ENCODE measurements at places on chromosomes 13 and 19. TPM values are rescaled to one million over a fixed set of nuclear protein-coding genes. Genes with fewer than 3 reads are reported as not detected.

- no peak for DNase-seq
Observed at GRCh38 chr13:79149210-79149609, 256.8 kb downstream of the RBM26 start.

GRCh38 chr19:17436874-17437267 lies 11.6 kb downstream of the TMEM221 start:
- DNase-seq: no peak

GRCh38 chr19:33251526-33252090 lies 26.0 kb upstream of the SLC7A10 start:
- no peak for DNase-seq

GRCh38 chr19:31316201-31316951 lies 32.9 kb downstream of the TSHZ3 start:
- no peak for DNase-seq

DNA sequence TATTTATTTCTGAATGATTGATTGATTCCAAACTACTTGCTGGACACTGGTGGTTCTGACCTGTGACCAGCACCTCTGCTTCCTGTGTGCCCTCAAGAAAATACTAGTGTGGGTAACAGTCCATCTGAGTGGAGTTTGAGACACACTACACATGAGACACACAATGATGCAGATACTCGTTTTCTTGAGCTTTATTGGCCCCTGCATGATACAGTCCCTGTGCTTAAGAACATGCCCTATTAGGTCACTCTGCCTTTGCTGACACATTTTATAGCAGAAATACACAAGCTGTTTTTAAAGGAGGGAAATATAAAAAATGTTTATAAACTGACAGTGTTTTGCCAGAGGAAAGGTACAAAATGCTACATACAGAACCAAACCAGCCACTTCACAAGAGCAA lies 126.9 kb downstream of the STK24 start:
- no peak for DNase-seq

DNA sequence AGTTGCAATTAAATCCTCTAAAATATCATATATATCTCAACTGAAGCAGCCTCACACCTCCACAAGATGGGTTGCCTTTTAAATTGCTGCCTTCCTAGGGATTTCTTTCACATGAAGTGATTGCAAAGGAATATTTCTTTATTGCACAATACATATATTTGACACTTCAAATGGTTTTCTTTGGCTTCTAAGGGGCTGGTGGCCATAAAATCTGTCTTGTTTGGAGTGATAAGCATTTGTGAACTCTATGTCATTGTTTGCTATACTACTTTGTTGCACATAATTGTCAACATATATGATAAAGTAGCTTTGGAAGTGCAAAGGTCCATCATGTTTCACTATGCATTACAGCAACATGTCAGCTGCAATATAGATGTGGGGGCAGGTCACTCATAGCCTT lies 2380.9 kb downstream of the PCDH9 start:
- no peak for DNase-seq

DNA sequence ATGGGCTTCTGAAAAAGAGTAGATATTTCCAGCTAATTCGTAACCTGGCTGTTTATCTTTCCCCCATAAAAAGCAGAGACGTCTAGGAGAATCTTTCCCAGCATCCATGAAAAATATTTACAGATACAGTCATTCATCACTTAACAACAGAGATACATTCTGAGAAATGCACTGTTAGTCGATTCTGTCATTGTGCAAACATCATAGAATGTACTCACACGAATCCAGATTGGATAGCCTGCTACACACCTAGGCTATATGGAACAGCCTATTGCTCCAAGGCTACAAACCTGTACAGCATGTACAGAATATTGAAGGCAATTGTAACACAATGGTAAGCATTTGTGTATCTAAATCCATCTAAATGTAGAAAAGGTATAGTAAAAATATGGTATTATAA lies 530.2 kb upstream of the NBEA start:
- no peak for DNase-seq

- no peak for DNase-seq
Observed at GRCh38 chr13:53198736-53199135, 170.1 kb downstream of the OLFM4 start.

- DNase-seq: no peak
Observed at GRCh38 chr13:46796129-46796514, 839 bp downstream of the ESD start.

DNA sequence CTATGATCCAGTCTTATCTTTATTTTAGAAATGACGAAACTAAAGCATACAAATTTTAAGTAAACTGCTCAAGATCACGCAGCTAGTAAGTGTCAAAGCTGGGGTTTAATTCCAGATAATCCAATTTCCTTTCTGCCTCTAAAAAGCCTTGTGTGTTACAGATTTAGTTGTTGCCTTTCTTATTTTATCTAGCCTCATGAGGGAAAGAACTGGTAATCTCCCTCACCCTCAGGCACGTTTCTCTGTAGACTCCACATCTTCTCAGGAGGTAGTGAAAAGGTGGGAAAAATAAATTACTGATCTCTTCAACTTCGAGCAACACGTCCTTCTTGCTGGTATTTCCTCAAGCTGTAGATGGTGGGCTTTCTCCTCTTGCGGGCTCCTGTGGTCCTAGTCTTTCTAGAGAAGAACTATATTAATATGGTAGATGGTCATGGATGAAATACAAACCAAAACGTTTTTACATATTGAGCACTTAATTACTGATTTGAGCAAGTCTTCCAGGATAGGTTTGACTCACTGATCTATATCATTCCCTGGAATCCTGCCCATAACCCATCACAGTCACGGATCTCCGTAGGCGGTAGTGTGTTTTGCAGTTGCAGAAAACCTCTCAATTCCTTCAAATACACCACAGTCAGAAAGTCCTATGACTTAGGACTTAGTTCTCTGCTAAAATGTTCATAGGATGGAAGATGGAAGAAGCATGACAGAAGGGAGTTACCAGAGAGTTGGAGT lies 519.5 kb downstream of the DCT start:
- no peak for DNase-seq

- DNase-seq: no peak
Observed at GRCh38 chr19:13008926-13009787, 13.9 kb downstream of the NFIX start.

DNA sequence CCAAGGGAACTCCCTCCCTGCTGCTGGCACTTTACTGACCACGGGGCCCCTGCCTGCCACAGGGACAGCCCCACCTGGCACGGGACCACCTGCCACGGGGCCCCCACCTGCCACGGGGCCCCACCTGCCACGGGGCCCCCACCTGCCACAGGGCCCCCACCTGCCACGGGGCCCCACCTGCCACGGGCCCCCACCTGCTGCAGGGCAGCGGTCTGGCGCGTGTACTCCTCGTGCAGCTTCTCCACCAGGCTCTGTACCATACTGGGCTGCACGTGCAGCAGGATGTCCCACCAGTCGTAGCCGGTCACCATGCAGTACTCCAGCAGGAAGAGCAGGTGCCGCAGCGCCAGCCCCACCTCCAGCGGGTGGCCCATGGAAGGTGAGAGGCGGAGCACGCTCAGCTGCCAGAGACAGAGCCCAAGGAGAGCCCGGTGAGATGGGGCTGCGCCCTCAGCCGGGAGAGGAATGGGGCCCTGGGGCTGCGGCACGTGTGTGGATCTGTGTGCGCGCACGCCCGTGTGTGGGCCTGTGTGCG lies 16.1 kb downstream of the MED16 start:
- no peak for DNase-seq

GRCh38 chr13:50015750-50016149 lies 506 bp downstream of the KCNRG start:
- DNase-seq: no peak

DNA sequence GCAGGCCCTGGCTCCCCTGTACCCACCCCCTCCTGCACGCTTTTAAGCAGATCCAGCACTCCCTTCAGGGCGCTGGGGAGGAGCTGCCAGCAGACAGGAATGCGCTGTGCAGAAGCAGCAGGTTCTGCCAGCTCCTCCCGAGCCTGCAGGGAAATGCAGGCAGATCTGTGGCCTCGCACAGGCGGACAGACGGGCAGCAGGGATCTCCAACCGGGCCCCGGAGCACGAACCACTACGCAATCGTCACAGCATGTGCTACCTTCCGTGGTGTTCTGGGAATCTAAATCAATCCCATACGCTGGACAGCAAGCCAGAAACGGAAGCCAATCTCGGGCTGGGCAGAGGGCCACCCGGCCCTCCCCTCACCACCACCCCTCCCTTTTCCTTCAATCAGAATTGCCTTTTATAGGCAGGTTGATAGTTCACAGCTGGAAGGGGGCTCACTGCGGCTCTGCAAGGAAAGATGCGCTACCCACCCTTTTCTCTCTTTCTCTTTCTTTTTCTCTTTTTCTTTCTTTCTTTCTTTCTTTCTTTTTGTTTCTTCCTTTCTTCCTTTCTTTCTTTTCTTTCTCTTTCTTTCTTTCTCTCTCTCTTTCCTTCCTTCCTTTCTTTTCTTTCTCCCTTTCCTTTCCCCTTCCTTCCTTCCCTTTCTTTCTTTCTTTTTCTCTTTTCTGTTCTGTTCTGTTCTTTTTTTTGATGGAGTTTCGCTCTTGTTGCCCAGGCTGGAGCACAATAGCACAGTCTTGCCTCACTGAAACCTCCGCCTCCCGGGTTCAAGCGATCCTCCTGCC lies 99.9 kb downstream of the GNG7 start:
- DNase-seq: no peak

GRCh38 chr13:70090036-70090723 lies 17.4 kb upstream of the ATXN8OS start:
- DNase-seq: no peak

DNA sequence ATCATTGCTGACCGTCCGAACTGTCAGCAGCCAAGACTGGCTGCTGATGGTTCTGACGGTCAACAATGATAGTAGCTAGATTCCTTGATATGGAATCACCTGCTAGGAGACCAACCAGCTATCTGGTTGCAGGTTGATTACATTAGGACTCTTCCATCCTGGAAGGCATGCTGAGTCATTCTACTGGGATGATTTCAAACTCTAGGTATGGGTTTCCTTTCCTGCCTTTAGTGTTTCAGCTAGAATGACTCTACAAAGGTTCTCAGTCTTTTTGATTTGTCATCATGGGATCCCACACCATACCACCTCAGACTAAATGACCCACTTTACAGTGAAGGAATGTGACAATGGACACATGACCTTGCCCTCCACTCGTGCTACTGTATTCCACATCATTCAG lies 138.1 kb upstream of the KL start:
- DNase-seq: no peak

DNA sequence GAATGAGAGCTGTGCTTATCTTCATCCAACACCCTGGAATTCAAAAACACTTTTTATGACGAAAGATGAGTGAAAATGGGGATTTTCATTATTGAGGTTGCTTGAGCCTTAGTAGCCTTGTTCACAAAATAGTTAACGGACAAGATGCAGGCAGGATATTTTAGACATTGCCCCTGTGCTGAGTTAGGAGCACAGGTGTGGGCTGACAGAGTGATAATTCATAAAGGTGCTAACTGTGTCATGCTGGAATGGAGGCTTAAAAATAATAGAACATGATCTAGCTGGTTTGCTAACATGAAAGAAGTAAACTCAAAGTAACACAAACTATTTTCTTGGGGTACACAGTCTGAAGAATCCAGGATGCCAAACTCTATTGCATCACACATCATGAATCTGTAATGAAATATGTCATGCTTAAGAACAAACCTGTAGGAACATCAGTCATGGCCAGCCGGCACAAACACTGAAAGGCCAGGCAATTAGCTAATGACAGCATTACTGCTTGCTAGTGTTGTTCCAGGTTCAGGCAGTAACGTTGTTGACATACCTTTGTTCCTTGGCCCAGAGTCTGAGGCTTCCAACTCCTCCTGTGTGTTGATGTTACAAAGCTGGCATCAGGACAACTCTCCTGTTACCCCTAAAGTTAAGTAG lies 55.3 kb downstream of the FRY start:
- no peak for DNase-seq

DNA sequence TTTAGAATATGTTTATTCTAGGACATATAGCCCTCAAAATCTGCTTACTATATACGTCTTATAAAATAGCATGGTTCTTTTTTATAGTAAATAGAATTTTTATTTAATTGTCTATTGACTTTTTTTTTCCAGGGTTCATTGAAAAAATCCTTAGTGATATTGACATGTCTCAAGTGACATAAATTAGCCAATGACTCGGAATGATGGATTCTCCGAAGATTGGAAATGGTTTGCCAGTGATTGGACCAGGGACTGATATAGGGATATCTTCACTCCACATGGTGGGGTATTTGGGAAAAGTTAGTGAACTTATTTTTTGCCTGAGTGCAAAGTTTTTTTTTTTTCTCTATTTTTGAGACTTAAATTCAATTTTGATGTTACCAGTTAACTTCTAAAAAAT lies 3.2 kb downstream of the USPL1 start:
- DNase-seq: no peak

GRCh38 chr13:42906257-42906656 lies 85.8 kb downstream of the EPSTI1 start:
- DNase-seq: no peak

DNA sequence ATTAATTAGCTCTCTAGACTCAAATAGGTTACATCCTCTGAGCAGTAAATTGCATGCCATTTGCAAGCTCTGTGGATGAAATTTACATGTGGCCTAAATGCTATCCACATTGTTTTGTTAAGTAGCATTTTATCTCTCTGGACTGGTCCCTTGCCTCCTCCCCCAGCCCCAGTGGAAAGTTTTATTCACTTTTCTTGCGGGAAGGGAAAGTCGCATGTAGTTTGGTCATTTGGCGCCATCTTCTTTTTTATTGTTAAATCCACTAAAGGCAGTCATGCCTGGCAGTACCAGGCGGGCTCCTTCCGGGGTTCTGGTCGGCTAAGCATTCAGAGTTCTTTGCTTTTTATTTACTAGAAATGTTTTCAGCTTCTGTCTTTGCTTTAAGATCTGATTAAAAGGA lies 188.7 kb downstream of the TM9SF2 start:
- no peak for DNase-seq

The MLLT1 gene
- 51.3 TPM for total RNA-seq

The ZNF575 gene
- 2.6 TPM for total RNA-seq

The CASP14 gene
- total RNA-seq: not detected

The ITGBL1 gene
- total RNA-seq: 0.14 TPM

The SMIM44 gene
- total RNA-seq: not detected

The LEUTX gene
- total RNA-seq: not detected

The PPM1N gene
- 0.48 TPM for total RNA-seq

The DZIP1 gene
- 5.9 TPM for total RNA-seq

The APC2 gene
- total RNA-seq: 9.2 TPM

Data from type B pancreatic cell (in vitro differentiated cells).